ENCODE measurements at places on chromosomes 16 and 17. TPM values are rescaled to one million over a fixed set of nuclear protein-coding genes. Genes with fewer than 3 reads are reported as not detected.

DNA sequence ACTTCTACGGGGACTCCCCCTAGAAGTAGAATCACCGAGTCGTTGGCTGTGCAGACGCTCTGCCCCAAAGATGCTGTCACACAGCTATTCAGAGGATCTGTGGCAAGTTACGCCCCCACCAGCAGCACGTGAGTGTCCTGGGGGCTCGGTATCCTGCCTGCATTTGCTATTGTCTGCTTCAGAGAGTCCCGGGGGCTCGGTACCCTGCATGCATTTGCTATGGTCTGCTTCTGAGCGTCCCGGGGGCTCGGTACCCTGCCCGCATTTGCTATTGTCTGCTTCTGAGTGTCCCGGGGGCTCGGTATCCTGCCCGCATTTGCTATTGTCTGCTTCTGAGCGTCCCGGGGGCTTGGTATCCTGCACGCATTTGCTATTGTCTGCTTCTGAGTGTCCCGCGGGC lies 23.8 kb upstream of the ZNF469 start:
- DNase-seq, result peak; percentile 4

DNA sequence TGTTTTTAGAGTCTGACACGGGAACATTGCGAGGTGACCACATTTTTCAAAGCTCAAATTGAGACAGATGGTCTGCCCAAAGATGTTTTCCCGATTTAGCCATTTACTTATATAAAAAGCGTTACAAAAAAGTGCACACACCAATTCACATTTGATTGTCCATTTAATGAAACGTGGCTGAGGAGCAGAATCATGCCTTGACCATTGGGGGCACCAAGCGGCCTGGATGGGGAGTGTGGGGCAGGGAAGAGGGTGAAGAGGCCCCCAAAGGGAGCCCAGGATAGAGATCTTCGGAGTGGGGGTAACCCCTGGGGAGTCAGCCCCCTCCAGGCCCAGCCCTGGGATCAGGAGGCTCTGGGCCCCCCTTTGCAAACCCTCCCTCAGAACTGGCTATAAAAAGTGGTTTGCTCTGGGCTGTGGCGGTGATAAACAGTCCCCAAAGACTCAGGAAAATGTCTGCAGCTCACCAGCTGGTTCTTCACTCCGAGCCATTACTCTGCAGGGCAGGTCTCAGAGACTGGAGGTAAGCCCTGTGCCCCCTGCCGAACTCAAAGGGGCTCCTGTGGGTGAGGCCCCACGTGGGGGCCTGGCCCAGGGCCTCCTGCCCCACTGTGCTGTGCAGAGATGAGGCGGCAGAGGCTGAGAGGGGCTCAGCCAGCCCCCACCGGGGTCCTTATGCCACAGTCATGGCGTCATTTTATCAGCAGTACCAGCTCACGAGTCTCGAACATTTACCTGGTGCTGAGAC lies 105.9 kb upstream of the SEC14L1 start:
- DNase-seq, result no peak

DNA sequence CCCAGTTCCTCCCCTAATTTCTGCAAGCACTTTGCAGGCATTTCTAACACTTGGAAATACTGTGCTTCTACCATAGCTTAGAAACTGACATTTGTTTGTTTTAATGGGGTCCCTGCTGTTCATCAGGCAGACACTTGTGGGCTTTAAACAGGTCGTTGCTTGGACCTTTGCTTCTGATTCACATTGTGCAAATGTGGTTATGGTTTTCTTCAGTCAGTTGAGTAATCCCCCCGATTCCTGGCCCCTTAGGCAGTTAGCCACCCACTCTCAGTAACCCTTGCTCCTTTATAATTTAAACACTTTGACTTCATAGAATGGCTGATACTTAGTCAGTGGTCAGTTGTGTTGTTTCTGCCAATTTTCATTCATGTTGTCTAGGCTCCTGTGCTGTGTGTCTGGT lies 39.4 kb downstream of the SLC47A1 start:
- DNase-seq, result no peak

DNA sequence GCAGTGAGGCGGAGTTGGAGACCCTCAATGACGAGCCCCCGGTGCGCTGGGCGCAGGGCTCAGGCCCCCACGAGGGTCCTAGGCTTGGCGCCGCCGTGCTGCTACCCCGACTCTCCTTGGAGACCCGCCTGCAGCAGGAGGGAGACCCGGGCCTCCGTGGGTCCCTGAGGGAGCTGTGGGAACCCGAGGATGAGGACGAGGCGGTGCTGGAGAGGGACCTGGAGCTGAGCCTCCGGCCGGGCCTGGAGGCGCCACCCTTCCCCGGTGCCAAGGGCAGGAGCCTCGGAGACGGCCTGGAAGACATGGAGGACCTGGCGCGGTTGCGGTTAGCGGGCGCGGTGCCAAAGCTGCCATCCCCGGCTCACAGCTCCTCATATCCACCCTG lies 2.3 kb downstream of the MYO15B start:
- peak; percentile 32 for DNase-seq

GRCh38 chr17:51725185-51725584 lies 433.3 kb downstream of the CA10 start:
- no peak for DNase-seq

- peak; percentile 59 for DNase-seq
Measured at GRCh38 chr17:15456972-15457722, 10.3 kb downstream of the CDRT4 start.

The GPR139 gene
- not detected for total RNA-seq

The CLEC18C gene
- not detected for total RNA-seq

The FBF1 gene
- total RNA-seq, result 2.8 TPM

The PMFBP1 gene
- 0.05 TPM for total RNA-seq

All from left ventricle myocardium inferior (tissue), 1 donor.